Fibroblast of skin of scalp (primary cell): ENCODE measurements at places on chromosomes 13 and 19.

- no peak for DNase-seq
Measured at GRCh38 chr13:59547950-59548349, 615.8 kb downstream of the DIAPH3 start.

DNA sequence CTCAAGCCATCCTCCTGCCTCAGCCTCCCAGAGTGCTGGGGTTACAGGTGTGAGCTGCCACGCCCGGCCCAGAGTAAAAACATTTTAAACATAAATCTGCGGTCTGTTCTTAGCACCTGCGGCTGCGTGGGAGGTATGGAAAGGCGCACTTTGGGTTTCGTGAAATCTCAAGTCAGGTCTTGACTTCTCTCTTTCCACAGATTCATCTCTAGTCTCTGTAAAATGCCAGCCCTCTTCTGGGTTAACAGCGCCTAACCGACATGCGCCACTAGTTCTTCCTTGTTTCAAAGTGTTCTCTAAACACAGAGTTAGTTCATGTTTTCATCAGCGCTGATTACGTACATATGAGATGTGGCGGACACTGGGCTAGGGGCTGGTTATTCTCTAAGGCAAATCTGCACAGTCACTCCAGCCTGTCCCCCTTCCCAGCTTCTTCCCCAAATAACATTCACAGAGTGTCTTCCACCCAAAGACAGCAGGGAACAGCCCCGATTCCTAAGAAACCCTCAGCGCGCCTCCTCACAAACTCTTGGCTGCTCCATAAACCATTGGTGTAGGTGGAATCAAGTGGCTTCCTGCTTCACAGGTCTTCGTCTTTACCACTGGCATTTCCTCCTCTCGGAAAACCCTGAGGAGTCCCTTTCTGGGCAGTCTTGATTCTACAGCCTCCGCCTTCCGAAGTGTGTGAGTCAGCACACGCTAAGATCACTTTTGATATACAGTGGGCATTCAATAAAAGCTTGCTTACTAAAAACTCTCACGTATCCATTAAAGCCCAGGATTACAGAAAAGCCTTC, 1.4 kb downstream of the PARP4 start:
- peak; percentile 71 for DNase-seq

DNA sequence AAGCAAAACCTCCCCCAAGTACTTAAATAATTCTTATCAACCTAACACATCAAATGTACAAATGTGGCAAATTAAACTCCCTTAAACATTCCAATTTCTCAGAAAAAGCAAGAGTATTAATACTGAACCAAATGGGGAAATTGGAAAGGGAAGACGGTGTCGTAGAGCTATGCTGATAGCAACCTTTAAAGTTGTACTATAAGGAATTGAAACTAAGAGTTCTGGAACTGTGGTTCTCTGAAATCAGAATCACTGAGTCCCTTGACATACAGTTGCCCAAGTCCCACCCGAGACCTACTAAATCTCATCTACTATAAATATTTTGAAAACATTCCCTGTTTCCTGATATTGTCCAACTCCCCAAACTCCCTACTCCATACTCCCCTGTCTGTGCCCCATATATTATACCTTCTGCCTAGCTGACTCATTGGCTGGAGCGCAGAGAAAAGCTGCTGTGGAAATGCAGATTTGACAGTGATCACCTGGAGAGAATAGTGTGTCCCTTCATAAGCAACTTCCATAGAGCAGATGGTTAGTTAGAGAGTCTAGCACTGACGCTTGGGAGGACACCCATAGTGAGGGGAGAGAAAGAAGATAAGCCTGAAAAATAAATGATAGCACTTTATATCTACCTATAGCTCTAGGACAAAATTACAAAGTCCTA, 51.4 kb upstream of the ITM2B start:
- DNase-seq: no peak

DNA sequence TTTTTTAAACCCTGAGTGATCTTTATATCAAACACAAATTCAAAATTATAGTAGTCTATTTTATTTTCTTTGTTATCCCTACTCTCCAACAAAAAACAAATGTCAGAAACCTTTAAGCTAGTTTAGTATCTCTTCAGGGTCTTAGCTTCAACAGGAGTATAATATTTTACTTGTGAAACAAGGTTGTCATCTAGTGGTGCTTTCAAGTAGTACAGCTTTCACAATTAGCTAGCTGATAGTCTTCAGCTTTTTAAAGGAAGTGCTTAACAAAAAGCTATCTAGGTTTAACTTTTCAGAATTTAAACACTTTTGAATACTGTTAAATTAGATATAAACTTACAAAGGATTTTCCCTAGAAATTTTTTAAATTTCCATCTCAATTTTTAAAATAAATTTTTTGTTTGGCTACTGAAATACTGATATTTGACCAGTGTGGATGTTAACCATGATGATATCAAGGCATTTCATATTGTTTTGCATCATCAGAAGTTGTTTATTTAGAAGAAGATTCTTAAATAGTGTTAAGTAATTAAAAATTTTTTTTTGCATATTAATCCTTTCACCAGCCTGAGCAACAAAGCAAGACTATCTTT, 34.2 kb downstream of the TDRD3 start:
- peak; percentile 63 for DNase-seq

GRCh38 chr19:9309974-9310446, 372 bp upstream of the ZNF699 start:
- peak; percentile 93 for DNase-seq

- peak; percentile 2 for DNase-seq
Measured at GRCh38 chr19:50870417-50871089, 2.7 kb upstream of the KLK2 start.

DNA sequence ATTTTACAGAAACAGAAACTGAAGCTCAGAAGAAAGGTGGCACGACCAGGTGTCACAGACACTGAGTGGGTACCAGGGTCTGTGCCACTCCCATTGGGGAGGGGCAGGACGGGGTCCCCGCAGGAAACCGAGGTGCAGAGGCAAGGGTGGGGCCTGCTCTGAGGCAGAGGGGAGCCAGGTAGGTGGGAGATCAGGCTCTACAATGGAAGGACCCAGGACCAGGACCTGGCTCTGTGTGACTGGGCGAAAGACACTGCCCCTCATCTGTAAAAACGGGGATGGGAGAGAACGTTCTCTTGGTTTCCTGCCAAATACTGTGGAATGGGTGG, 2.8 kb downstream of the PTGIR start:
- DNase-seq: no peak

DNA sequence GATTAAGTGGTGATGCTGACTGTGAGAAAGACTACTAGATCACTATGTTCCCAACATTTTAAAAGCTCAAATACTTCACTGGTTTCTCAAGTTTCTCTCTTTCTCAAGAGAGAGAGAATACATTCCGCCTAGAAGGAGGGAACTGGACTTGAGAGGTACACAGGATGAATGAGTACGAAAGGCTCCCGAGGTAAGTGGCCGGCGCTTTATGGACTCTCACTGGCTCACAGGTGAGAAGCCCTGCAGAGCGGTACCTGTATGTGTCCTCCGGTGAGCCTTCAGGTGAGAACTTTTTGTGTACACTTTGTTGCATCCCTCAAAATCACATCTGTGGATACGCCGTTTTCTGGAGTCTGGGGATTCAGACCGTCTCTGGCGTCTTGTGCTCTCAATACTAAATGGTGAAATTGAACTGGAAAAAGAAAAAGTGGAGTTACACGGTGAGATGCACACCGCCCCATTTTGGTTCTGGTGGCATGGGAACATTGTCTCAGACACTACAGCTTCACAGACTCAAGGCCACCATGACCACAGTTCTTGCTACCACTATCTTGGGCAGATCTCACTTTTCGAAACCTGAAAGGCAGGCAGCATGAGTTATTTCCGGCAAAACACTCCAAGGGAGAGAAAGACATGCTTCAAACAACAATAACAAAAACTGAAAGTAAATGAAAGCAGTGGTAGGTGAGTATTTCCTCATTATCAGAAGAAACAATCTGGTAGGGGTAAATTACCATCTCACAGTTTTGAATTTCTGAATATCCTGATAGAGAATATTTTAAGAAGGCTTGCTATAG, 418.9 kb downstream of the KLF12 start:
- no peak for DNase-seq

DNA sequence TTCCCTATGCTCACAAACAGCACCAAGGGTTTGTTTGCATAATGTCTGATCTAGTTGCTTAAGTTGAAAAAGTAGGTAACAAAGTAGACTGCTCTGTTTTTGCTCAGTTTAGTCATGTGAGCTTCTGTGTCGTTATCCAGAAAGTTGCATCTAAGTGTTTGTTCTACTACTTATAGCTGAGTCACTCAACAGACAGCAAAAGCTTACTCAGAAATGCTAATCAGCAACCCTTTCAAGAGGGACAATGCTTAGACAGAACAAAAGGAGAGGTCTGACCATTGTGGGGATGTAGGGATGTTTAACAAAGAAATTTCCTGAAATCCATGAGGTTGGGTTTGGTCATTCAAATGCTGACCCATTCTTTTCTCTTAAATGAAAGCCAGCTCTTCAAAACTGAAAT, 106.4 kb downstream of the ATP8A2 start:
- DNase-seq: no peak

DNA sequence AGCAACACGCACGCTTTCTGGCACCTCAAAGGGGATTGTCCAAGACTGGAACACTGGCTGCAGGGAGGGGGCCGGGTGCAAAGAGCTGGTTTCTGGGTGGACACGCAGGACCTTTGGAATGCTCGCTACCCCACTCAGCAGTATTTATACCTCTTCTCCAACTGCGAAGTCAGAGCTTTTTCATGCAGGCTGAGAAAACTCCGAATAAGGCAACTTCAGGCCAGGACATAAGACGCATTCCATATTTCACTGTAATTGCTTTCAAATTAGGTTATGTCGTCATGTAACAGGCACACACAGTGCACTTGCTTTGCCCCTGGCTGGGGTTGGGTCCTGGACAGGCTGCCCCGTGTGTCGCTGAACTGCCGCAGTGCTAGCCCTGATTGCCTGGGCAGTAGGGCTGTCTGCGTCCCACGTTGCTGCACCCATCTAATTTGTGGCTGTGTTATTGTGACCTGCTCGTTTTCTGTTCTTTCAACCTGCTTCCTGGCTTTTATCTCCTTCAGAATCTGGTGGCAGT, 44.5 kb downstream of the ACTN4 start:
- peak; percentile 92 for DNase-seq

DNA sequence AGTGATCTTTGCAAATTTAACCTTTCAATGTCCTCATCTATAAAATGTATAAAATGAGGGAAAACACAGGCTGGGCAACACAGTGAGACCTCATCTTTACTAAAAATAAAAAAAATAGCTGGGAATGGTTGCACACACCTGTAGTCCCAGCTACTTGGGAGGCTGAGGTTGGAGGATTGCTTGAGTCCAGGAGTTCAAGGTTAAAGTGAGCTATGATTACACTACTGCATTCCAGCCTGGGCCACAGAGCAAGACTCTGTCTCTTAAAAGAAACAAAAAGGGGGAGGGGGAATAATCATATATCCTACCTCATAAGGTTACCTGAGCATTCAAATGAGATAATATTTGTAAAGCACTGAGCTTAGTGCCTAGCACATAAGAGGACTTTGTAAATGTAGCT, 5.8 kb downstream of the MTRF1 start:
- DNase-seq: no peak

DNA sequence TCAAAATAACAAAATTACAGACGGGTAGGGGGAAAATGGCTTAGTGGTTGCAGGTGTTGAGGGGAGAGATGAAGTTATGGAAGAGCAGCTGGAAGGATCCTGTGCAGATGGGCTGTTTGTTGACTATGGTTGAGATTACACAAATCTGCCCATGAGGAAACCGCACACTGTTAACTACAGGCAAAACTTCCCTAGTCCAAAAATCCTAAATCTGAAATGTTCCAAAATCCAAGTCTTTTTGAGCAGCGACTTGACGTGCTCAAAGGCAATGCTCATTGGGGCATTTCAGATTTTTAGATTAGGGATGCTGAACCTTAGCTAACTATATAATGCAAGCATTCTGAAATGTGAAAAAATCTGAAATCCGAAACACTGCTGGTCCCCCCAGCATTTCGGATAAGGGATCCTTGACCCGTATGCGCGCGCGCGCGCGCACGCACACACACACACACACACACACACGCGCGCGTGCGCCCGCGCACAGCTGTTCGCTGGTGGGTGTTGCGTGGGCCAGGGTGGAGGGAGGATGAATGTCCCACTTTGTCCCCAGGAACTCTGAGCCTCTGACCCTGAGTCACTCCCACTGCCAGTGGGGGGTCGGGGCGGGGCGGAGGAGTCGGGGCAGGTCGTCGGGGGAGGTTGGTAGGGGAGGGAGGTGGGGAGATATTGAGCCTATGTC, 6.8 kb downstream of the F2RL3 start:
- peak; percentile 12 for DNase-seq

DNA sequence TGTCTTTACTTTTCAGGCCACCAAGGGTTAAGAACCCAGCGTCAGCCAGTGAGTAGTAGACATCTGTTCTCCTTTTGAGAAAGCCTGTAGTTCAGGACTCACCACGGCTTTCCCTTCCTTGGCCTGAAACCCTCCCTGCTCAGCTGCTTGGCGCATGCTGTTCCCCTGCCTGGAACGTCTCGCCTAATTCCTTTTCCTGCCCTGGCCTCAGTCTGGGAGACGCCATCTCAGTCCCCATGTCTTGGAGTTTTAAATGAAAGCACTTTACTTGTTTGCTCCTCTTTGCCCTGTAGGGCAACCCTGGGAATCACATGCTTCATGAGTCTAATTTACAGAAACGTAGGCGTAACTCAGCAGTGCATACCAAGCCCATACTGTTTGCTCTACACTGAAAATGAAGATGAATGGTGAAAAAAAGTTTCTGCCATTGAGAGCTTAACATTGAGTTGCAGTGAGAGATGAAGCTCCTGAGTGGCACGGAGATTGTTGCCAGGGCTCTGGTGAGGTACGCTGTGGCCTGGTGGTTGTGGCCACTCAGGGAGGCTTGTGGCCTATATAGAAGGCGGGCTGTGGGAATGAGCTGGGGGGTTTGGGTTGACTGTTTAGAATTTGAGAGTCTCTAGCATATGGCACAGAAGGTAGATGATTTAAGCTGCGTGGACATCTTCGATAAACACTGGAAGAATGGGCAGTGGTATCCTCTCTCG, 52.8 kb downstream of the GATAD2A start:
- DNase-seq: peak; percentile 35

- no peak for DNase-seq
Measured at GRCh38 chr19:54369082-54369687, 4.5 kb upstream of the LAIR1 start.

- peak; percentile 1 for DNase-seq
Measured at GRCh38 chr19:38478273-38478971, 44.9 kb downstream of the RYR1 start.

- peak; percentile 85 for DNase-seq
Measured at GRCh38 chr19:49808711-49809159, 4.4 kb downstream of the FUZ start.

GRCh38 chr13:71087432-71087831, 779.6 kb downstream of the DACH1 start:
- DNase-seq: no peak

GRCh38 chr19:8526345-8527091, 12.6 kb upstream of the ZNF414 start:
- peak; percentile 94 for DNase-seq

GRCh38 chr19:46131485-46132143, 7.1 kb upstream of the IGFL3 start:
- peak; percentile 13 for DNase-seq
